Muscle of arm (tissue), 14 donors: ENCODE measurements at places on chromosomes 1 and 21. TPM values are rescaled to one million over a fixed set of nuclear protein-coding genes. Genes with fewer than 3 reads are reported as not detected.
A peak's percentile ranks its signal among the peaks of the same experiment; 100 is the strongest.

DNA sequence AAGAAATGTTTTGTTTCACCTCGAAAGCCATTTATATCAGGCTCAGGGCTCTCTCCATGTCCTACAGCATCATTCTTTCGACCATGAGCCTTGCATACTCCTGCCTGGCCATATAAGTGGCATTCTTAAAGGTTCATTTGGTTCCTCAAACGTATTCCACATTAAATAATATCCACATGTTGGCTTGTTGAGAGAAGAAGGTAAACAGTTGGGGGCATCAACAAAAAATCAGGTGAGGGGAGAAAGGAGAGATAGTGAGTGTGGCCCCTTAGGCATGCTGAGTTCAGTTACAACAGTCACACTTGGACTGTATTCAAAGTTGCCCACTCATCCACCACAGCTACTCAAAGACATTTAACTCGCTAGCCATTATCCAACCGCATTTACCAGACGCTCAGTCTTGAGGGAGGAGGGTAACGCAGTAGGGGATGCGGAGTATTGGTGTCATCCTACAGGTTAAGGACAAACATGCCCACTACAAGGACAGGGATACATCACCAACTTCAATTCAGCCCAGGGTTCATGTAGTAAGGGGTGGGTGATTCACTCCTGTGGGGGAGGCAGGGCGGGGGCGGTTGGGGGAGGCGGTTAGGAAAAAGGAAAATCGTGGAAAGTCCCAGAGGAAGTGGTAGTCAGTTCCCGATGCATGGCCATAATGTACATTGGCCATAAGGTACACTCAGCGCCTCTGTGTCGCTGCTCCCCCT is 1.4 kb downstream of the ZNF697 start:
- DNase-seq = no peak

DNA sequence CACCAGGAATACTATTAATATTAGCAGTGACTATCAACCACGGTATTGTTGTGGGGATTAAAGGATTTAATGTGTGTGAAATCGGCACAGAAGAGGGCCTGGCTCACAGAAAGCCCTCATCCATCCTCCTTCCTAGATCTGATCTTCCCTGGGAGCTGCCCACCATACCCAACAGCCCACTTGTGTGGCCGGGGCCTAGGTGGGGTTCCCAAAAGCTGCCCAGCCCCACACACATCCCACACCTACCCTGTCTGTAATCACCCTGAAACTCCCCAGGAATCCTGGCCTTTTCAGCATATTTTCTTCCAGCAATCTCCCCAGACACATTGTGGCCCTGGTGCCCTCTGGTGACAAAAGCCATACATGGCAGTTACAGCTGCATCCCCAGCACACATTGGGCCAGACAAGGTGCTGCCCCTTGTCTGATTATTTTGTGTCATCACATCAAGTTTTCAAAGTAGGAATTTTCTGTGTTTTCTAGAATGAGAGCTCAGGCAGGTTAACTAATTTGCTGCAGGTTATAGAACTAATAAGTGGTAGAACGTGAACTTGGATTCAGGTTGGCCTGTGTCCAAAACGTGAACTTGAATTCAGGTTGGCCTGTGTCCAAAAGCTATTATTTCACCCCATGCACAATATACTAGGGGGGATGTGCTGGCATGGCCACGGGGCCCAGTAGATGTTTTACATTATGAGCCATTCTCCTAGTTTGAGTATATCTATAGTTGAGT is 5.3 kb upstream of the SLC6A9 start:
- DNase-seq = peak; percentile 41

- no peak for DNase-seq
These were observed 14.6 kb upstream of the MPZL1 start for GRCh38 chr1:167706931-167707877.

DNA sequence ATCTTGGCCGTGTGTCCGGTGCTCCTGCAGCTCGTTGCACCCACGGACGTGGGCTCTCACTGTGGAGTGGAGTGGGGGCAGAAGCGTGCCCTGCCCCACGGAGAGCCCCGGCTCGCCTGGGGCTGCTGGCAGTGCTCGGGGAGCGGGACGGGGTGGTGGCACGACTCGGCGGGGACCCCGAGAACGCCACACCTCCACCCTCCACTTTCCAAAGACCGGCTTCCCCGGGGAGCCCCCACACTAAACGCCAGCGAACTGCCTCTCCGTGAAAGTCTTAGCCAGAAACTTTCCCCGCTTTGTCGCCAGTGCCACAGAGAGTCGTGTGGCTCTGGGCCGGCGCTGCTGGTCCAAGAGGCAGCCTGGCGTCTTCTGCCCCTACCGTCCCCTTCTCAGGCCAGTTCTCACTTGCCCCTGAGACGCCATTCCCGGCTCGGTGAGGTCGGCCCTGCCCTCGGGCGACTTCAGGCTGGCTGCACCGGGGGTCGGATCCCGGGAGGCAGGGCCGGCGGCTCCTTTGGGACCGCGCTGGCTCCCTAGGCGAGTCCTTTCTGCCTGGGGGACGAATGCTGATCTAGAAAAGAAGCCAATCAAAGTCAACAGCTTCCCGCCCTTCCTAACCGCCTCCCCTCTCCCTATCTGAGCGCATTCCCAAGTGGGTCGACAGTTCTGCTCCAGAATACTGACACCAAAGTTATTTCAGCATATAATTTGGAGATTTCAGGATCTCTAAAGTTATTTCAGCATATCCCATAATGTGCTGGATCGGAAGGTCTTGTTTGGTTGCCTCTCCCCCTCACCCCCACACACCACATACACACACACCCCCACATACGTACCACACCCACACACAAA is 2.6 kb upstream of the SAMD13 start:
- DNase-seq = peak; percentile 52

GRCh38 chr1:205920159-205920558 is 23.1 kb downstream of the SLC26A9 start:
- peak; percentile 29 for DNase-seq

- no peak for DNase-seq
These were observed 149.4 kb upstream of the CAMK1G start for GRCh38 chr1:209434066-209434465.

- DNase-seq = no peak
These were observed 202.2 kb downstream of the ROR1 start for GRCh38 chr1:63976006-63976405.

DNA sequence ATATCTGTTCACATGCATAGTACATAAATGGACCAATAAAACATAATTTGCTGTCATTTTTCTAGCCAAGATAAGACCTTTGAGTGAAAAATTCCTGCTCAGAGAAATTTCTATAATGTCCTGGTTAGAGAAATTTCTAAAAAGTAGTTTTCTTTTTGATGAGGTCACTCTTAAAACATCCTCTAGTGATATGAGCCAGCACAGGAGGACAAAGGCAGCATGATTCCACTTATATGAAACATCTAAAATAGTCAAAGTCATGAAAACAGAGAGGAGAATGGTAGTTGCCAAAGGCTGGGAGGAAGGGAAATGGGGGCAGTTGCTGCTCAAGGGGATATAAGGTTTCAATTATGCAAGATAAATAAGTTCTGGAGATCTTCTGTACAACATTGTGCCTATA is 239.4 kb downstream of the BACH1 start:
- DNase-seq = no peak

DNA sequence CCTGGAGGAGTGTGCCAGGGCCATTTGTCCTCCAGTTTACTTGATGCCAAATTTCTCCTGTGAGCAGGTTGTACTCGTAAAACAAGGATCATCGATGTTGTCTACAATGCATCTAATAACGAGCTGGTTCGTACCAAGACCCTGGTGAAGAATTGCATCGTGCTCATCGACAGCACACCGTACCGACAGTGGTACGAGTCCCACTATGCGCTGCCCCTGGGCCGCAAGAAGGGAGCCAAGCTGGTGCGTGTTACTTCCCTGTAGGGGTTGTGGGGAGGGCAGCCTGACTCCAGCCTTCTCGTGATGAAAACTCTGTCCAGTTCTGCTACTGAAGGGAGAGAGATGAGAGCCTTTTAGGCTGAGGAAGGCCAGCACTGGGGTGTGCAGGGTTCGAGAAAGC is 2.2 kb downstream of the RPS8 start:
- no peak for DNase-seq

DNA sequence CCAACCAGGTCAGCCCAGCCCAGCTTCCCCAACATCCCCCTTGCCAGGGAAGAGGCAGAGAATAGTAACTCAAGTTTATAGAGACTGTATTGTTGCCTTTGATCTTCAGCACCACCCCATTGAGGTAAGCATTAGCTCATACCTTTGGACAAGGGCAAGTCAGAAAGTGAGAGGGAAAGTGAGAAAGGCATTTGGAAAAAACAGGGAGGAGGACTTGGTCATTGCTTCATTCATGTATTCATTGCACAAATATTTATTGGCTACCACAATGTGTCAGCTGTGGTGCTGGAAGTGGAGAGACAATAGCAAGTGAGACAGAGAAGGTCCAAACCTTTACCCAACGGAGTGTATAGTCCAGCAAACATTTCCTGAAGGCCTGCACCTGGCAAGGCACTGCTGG is 561.2 kb downstream of the KIF26B start:
- no peak for DNase-seq

GRCh38 chr1:96519851-96520578 is 201.6 kb upstream of the PTBP2 start:
- no peak for DNase-seq

- no peak for DNase-seq
These were observed 53.1 kb upstream of the USH2A start for GRCh38 chr1:216476341-216476740.

DNA sequence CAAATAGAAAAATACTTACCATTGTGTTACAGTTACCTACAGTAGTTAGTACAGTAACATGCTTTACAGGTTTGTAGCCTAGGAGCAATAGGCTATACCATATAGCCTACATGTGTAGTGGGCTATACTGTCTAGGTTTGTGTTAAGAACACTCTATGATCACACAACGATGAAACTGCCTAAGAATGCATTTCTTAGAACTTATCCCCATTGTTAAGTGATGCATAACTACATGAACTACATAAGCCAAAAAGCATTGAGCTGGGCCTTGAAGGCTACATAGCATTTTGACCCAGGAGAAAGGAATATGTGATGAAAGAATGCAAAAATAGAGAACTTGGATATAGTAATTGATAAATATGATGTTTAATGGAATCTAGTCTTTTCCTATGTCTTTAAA is 46.4 kb upstream of the JUN start:
- DNase-seq = no peak

GRCh38 chr1:190376044-190376443 is 101.6 kb downstream of the BRINP3 start:
- no peak for DNase-seq

DNA sequence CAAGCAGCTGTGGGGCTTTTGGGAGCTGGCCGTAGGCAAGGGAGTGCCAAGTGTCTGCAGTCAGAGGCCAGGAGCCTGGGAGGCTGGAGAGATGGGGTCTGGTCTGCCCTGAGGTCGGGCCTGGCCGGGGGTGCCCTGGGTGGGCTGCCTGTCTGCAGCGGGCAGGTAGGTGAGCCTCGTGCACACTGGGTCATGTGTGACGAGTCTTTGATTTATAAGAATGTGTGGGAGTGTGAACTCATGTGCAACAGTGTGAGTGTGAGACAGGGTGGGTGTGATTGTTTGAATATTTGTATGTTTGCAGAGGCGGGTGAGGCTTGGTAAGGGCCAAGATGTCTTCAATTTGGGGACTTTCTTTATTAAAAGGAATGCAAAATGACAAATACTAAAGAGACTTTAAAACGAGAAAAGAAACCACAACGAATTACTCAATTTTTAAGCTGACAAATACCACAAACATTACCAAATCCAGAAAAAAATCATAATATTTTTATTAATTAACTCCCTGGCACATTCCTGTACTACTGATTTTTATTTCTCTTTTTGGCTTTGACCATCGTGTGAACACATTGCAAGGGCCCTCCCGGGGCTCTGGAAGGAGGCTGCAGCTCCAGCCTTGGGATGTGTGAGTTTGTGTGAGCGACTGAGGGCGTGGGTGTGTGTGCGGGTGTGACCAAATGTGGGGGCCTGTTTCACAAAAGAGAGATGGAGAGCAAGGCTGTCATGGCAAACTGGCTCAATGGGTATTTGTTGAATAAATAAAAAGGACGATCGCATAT is 110.3 kb upstream of the WNT4 start:
- no peak for DNase-seq

- DNase-seq = no peak
These were observed 125.0 kb upstream of the HOOK1 start for GRCh38 chr1:59689730-59690129.

The LRRC71 gene
- polyA plus RNA-seq = not detected

The LMX1A gene
- polyA plus RNA-seq = 1.6 TPM

The CAPN8 gene
- 0.48 TPM for polyA plus RNA-seq

The GUK1 gene
- polyA plus RNA-seq = 110 TPM

The FBLIM1 gene
- 31.6 TPM for polyA plus RNA-seq
